ENCODE measurements at places on chromosomes 6 and 20.

GRCh38 chr6:25454136-25454535, 175.0 kb downstream of the CARMIL1 start:
- DNase-seq: no peak

DNA sequence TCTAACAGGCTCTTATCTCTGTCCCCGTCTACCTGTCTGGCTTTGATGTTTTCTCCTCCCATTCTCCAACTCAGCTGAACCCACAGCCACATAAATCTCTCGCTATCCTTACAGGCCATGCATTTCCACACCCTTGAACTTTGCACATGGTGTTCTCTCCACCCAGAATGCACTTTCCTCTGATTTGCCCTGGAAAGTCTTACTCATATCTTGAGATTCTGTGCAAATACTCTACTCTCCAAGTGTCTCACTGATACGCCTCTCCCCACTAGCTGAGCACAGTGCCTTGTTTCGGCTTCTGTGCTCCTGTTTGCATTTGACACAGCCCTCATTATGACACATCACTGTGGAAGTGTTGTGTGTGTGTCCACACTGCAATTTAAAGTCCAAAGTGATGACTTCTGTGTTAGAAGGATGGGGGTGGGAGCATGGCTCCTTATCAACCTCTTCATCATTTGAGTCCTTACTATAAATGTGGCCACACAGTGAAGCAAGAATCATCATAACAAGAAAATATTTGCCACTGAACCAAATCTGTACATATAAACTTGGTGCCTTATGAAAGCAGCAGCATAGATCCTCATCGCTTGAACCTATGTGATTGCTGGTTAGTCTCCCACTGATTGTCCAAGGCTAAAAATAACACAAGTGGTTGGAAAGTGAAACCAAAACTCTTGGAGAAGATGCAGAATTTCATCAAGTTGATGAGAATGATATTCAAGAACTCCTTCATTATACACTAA, 5.5 kb upstream of the PRELID3B start:
- peak; percentile 52 for DNase-seq

- DNase-seq: no peak
These were observed 60.0 kb downstream of the EFCAB8 start for GRCh38 chr20:32918751-32919150.

DNA sequence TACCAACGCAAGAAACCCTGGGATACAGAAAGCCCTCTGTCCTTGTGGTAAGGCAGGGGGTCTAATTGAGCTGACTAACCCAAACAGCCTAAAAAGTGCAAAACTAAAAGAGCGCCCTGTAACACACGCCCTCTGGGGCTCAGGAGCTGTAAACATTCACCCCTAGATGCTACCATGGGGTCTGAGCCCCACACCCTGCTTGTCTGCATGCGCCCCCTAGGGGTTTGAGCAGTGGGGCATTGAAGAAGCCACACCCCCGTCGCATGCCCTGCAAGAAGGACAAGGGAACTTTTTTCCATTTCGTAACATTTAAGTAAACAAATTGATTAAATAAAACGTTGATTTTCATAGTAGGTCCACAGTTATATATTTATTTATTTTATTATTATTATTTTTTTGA, 616.9 kb upstream of the MAN1A1 start:
- DNase-seq: peak; percentile 40

- DNase-seq: no peak
These were observed 89.7 kb downstream of the SERAC1 start for GRCh38 chr6:158078320-158078719.

GRCh38 chr20:39898467-39898852, 790.6 kb downstream of the MAFB start:
- no peak for DNase-seq

DNA sequence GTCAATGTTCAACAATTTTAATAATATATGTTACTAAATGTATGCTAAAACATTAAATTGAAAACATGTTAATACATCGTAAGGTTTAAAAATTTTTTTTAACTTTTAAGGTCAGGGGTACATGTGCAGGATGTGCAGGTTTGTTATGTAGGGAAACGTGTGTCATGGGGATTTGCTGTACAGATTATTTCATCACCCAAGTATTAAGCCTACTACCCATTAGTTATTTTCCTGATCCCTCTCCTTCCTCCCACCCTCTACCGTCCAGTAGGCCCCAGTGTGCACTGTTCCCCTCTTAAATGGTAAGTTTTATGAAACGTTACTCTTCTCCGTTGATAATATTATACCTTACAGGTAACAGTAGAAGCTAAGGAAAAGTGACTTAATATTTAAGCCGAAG, 15.8 kb downstream of the PDE7B start:
- no peak for DNase-seq

DNA sequence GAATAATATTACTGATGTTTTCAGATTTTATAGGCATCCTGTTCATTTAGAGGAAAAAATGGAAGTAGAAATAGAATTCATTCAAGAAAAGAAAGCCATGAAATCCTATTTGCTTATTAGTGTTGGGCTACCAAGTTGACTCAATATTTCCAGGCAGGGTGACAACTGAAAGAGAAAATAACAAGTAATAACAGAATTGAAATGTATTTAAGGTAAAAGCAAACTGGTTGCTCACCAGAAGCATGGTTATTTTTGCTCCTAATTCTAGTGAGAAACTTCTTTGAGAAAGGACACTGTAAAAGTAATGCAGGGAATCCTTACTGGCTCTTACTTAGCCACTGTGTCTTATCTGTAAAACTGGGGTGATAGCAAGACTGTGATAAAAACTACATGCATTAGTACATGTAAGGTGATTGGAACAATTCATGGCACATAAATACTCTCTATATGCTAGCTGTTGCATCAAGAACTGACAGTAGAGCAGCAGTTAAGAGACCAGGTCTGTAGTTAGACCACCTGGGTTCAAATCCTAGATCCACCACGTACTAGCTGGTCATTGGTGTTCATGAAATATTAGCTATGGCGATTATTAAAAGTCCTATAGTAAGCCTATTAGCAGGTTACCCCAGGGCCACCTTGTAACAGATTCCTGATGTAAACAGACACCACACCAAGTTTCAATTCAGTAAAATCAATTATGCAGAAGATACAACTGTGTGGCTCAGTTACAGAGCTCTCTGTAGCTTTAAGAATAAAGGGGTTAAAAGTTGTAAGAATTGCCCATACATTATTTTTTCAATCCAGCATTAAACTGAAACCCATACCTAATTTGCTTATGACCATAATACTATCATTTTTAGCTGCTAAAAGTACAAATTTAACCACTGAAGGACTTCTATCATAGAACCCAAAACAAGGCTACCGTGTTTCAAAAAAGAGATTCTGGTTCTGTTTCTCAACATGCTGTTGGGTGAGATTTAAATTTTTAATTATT, 159.2 kb upstream of the COL21A1 start:
- no peak for DNase-seq

GRCh38 chr6:113168057-113168456, 689.1 kb upstream of the MARCKS start:
- DNase-seq: no peak

- DNase-seq: no peak
These were observed 73.2 kb downstream of the TRMT6 start for GRCh38 chr20:5877128-5877527.

DNA sequence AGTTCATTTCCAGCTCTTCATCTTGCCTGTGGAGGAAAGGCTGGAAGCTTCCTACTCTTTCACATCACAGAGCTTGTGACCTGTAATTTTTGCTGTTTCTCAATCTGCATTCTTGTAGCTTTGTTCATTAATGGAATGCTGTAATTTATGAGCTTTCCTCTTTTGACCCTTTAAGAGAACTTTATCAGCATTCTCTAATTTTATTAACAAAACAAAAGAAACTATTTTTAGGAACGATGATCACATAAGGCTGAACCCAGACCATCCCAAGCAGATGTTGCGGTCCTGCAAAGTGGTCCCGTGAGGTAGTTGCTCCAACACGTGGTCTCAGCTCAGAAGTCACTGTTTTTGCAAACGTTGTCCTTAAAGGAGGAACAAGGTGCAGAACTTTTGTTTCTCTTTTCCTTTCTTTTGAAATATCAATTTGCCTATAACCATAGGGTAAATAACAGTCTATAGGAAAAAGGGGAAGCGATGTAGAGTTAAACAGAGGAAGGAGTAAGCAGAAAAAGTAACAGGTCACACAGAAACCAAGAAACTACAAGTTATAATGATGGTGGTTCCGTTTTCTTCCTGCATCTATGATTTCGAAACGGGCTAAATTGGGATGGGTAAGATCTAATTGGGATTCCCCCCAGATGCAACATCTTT, 121.3 kb upstream of the PHACTR1 start:
- DNase-seq: no peak

DNA sequence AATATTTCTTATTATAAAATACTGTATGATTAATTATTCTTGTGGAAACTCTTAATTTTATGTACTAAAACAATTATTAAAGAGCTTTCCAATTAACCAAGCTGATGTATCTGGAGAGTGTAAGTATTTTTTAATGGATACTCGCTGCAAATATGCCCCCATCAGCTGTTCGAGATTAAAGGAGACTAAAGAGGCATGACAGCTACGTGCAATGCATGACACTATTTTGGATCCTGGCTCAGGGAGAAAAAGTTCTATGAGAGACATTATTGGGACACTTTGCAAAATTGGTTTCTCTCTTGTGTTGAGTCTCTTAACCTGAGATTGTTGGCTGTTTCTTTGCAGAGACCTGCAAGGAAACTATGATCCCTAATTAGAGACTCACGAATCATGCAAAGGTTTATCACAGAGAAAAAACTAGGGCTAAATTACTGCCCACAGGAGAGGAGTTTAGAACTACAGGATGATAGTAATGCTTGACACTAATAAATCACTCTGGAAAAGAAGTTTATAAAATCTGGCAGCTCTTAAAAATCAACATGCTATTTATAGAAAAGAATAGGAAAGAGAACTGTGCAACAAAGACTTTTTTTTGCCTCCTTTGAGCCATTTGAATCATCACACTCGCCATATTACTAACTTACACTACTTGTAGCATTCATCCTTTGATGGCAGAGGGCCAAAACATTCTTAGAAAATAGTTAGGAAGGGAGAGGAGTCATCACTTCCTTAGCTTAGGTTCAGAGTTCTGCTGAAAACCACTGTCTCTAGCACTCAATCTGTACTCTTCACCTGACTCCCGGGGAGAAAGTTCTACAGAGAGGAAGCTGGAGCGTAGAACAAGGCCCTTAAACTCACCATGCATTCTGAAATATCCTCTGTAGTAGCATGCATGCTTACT, 25.3 kb downstream of the NRN1 start:
- DNase-seq: no peak

DNA sequence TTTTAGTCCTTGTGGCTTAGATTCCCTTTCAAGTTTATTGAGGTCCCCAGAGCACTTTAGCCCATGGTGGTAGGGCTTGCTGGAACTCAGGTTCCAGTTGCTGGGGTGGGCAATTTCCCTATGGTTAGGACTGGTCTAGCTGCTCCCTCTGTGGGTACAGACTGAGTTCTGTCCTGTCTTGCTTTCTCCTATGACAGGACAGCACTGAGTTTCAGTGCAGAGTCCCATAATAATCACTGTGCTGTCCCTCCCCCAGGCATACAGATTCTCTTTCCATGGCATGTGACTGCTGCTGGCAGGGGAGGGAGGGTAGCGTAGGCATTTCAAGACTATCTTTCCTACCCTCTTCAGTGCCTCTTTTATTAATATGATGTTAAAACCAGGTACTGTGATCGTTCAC, 17.1 kb upstream of the ERVFRD-1 start:
- DNase-seq: no peak

- DNase-seq: no peak
These were observed 1.6 kb downstream of the SLC22A7 start for GRCh38 chr6:43299338-43300293.

GRCh38 chr6:8166156-8166555, 63.8 kb upstream of the EEF1E1 start:
- DNase-seq: no peak

GRCh38 chr6:163547287-163547686, 132.8 kb downstream of the QKI start:
- no peak for DNase-seq

GRCh38 chr6:117338567-117338966, 73.2 kb downstream of the VGLL2 start:
- no peak for DNase-seq

DNA sequence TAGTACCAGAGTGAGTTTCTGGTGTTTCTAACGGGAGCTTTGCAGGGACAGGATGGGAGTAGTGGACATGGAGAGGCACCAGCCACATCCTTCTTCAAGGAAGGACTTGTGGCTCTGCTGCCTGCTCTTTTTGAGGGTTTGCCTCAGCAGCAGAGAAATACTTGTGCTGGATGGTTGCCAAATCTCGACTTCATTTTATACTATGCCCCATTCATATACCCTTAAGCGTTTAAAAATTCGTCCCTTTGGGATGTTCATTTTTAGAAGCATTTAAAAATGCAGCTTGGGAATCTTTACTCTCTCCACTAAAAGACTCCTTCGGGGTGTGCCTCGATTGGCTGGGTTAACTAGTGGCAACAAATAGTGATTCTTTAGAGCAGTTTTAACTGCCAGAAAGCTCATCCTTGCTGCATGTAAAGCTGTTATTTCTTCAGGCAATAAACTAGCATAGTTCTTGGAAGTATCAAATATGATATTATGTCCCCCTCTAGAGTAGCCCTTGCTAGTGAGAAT, 126.5 kb upstream of the B3GAT2 start:
- no peak for DNase-seq

DNA sequence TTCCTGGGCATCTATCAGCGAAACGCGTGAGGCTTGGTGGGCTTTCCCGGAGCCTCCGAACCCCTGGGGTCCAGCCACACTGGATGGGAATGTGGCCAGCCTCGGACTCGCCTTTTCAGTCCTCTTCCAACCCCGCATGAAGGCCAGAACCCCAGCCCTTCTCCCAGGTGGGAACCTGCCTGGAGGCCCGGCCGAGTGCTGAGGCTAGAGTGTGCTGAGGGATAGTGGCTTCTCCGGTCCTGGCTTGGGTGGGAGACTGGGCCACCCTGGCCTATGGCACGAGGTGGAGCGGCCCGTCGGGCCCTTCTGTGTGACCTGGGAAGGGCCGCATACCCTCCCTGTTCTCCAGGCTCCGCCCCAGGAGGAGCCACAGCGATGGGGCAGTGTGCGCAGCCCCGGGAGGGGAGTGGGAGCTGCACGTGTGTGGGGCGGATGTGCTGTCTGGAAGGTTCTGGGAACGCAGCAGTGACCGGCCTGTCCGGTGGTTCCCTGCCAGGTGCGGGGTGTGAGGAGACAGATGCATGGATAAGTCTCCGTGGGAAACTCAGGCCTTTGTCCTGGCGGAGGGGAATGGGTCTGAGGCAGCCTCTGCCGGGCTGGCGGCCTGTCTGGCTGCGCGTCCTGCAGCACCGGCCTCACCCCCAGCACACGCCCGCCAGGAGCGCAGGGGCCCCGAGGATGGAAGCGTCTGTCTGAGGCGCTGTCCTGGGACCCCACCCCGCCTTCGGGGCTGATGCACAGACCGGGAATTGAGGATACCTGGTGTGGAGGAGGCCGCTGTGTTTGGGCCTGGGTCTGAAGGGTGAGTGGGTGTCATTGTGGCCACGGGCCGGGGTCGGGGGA, 1.1 kb upstream of the BHLHE23 start:
- no peak for DNase-seq

Data from activated CD4-positive, alpha-beta T cell treated with anti-CD3 and anti-CD28 coated beads for 48 hours (primary cell).